Mononuclear cell (primary cell): ENCODE measurements at places on chromosomes 1 and 21. TPM values are rescaled to one million over a fixed set of nuclear protein-coding genes. Genes with fewer than 3 reads are reported as not detected.

The DNAJC28 gene
- total RNA-seq: not detected

The PROX1 gene
- total RNA-seq: 0.31 TPM

The S100A5 gene
- not detected for total RNA-seq

The SPRR2G gene
- total RNA-seq: not detected

The TMCO4 gene
- 11.1 TPM for total RNA-seq

The UBL4B gene
- total RNA-seq: not detected

The FCRL3 gene
- total RNA-seq: 8.8 TPM

The CELA3A gene
- total RNA-seq: not detected

The MFAP2 gene
- not detected for total RNA-seq

The TBX15 gene
- 0.21 TPM for total RNA-seq

The ZNF669 gene
- total RNA-seq: 20.8 TPM

The KHDC4 gene
- 38.1 TPM for total RNA-seq

The CYP2J2 gene
- total RNA-seq: 0.10 TPM

The SLAMF7 gene
- 12.9 TPM for total RNA-seq

The HAO2 gene
- not detected for total RNA-seq

The FAAH gene
- total RNA-seq: 6.2 TPM

The SLC2A1 gene
- 49.7 TPM for total RNA-seq

The TRIM58 gene
- 15.2 TPM for total RNA-seq

The SYT14 gene
- under 0.01 TPM for total RNA-seq

The CA6 gene
- 0.63 TPM for total RNA-seq

The CBR3 gene
- total RNA-seq: 4.1 TPM

The TSPAN1 gene
- total RNA-seq: not detected

The GNG12 gene
- total RNA-seq: 0.21 TPM

The BARHL2 gene
- not detected for total RNA-seq

The C1orf21 gene
- 1.7 TPM for total RNA-seq

The CLCC1 gene
- 5.1 TPM for total RNA-seq
